Muscle of arm (tissue), 14 donors: ENCODE measurements at places on chromosomes 7 and 10.

GRCh38 chr10:93415693-93416092 lies 66.4 kb downstream of the MYOF start:
- no peak for DNase-seq

DNA sequence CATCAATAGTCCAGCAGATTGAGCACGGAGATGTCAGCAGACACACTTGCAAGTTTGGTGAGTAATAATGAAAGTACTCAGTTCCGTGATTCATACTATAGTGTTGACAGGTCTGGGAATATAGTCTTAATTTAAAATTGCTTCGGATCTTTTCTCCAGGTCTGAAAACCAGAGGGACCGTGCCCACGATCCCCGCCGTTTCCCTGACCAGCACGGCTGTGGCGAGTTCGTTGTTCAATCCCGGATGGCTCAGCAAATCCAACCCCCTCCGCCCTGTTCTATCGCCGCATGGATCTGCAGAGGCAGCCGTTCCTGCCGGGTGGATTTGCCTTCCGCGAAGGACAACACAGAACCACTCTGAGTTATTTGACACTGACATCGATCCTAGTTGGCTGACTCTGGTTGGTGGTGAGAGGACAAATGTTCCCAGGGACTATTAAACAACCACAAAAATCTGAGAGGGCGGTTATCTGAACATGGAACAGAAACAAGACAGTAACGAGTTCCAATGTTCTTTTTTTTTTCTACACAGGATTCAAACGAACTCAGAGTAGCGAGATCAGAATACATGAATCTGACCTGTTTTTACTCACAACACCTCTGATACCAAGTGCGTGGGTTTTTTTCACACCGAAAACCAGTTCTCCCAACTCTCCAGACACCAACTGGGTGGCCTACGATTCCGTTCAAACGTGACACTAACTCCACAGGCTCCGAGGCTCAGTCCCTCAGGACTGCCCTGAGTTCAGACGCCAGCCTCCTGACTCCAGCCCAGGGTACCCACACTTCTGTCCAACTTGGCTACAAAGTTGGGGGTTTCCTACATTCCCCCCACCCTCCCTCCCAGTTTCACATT lies 52.7 kb downstream of the RBM17 start:
- no peak for DNase-seq

DNA sequence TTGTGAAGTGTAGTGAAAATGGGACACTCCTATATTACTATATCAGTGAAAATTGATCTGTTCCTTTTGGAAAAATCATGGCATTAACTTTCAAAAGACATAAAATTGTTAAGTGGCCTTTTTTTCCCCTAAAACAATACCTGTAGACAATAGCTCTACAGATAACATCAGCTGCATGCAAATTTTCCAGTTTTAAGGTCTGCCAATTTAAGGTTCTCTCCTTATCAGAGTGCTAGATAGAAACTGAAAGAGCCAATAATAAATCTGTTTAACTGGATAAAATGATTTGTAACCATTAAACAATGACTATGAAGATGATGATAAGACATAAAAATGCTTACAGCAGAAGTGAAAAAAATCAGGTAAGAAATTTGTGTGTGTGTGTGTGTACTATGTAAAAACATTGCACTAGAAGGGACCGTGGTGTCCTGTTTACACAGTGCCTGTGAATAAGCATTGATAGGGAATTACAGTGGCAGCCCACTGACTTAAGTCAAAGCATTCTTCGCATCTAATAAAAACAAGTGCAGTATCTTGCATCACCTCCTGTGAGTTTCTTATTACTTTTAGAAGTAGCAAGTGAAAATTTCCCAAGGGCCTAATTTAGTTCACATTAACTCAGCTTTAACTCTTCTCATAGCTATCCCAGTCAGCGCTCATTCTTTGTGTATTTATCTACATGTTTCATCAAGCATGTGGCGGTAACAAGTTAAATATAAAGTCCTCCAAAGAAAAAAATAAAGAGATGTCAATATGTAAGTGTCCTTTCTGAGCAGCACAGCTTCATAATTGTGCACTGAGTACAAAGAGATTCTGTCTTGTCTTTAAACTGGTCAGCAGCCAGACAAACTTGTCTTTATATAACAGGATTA lies 261.9 kb downstream of the ARL4A start:
- DNase-seq, result no peak

DNA sequence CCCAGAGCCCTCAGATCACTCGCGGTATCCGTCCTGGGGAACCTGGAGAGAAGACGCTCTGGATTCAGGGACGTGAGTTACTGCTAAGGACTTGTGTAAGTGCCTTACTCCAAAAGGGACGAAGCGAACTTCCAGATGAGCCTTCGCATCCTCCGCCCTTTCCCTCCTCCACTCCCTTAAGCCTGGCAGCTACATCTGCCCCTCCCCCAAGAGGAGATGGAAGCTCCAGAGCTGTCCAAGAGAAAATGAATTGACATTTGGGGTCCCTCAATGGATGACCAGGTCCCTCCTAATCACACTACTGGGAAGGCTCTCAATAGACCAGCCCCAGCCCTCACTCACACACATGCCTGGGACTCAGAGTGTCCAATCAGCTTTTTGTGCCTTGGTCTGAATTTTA lies 31.3 kb upstream of the GDF10 start:
- DNase-seq, result no peak

- no peak for DNase-seq
Observed at GRCh38 chr10:59387951-59388670, 25.8 kb upstream of the FAM13C start.

DNA sequence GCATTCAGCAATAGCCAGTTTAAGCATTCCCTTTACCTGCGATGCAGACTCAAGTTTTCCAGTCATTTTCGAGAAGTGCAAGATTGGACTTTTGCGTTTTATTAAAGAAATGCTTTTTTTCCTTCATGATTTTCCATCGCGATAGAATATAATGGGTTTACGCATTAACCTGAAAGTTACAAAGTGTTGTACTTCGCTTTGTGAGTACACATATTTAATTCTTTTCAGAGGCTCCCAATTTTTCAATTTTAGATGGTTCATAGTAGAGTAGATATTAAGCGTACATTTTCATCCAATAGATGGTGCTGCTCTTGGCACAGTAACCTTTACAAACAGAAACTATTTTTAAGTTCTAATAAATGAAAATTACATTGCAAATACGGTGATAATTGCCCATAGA lies 1.3 kb downstream of the PTPRZ1 start:
- peak; percentile 5 for DNase-seq

- no peak for DNase-seq
Observed at GRCh38 chr7:158274996-158275395, 312.6 kb downstream of the PTPRN2 start.

GRCh38 chr10:110163192-110163773 lies 44.1 kb upstream of the MXI1 start:
- no peak for DNase-seq

DNA sequence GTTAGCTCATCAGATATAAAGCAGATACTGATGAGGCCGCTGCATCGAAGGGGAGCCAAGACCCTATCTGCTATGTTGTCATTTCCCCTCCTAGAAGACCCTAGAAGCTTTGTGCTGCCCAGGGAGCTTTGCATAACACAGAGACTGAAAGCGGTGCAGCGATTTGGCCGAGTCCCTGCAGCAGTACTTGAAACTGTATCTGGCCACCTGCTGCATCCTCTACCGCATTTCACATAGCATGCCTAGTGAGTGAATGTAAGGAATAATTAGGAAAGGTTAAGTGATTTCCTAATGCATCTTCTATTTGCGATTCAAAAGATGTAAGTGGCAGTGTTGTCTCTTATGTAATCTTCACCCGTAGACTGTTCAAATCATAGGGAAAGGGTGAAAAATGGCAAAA lies 106.7 kb downstream of the LRMDA start:
- DNase-seq, result no peak

- no peak for DNase-seq
Observed at GRCh38 chr10:84008878-84009277, 130.4 kb upstream of the GHITM start.

DNA sequence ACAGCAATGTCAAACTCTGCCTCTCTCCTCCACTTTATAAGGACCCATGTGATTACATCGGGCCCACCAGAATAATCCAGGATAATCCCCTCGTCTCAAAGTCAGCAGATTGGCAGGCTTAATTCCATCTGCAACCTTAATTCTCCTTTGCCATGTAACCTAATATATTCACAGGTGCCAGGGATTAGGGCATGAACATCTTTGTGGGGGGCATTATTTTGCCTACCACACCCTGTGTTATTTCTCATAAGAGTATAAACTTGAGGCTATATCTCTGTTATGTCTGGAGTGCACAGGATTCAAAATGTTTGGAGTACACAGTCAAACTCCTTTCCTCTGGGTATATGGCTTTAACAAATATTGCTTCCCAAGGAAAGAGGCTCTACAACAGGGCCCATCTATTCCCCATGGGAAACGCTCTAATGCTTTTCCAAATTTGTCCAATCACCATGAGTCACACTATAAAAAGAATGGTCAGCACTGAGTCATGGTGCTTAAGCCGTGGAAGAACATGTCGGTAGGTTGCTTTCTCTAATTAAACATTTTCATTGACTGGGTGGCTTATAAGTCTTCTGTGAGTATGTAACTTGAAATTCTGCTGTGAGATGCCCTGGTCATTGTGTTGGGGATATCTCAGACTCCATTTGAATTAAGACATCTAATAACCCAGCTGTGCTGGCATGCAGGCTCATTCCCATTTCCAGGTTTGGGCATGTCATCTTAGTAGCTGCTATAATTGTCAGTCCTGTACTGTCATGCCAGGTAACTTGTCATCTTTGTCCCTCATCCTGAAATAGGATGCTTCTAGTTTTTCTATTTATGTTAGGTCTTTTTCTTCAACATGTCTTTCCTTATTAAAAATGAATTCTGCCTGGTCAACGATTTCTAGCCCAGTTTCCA lies 11.5 kb upstream of the AKR1B10 start:
- no peak for DNase-seq

GRCh38 chr10:32446536-32447406 lies 831 bp downstream of the CCDC7 start:
- DNase-seq, result peak; percentile 70

- DNase-seq, result no peak
Observed at GRCh38 chr7:91826377-91826776, 54.1 kb downstream of the MTERF1 start.

DNA sequence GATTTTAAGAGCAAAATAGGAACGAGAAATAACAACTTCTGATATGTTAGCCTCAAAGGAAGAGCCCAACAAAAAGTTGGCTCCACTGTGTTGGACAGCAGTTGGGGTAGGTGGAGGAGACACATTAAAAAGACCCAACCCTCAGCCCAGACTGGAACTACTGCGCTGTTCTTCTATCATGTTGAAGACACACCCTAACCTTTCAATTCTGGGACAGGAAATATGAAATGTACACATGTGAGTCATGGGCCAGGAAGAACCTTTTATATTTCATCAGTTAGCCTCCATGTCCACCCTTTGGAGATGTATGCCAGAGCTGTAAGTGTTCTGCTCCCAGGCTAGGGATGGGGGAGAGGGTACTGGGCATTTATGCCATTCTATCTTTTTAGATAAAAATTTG lies 22.1 kb downstream of the CLDN12 start:
- no peak for DNase-seq

- DNase-seq, result no peak
Observed at GRCh38 chr7:142482891-142483658, 225.2 kb upstream of the PRSS58 start.

- no peak for DNase-seq
Observed at GRCh38 chr7:128841171-128841690, 11.0 kb downstream of the FLNC start.

- peak; percentile 80 for DNase-seq
Observed at GRCh38 chr7:20329389-20330238, 1.1 kb upstream of the ITGB8 start.

GRCh38 chr7:103093429-103093828 lies 18.5 kb downstream of the ARMC10 start:
- no peak for DNase-seq

- no peak for DNase-seq
Observed at GRCh38 chr10:1686491-1686749, 50.9 kb downstream of the ADARB2 start.

DNA sequence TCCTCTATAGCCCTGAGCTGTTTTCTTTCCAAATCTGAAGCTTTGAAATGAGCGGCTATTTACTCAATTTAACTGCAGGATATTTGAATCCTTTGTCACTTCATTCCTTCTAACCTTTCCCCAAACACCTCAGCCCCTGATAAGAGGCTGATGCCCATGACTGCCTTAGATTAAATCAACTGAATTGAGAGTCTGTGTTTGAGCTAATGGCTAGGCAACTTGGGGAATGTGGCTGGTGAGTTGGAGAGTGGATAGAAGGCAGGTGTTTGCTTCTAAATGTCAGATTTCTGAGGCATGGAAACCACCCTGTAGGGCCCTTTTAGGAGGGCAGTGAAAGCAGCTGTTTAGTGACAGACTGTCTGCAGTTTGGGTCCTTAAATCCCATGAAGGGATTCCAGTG lies 759.9 kb downstream of the LRMDA start:
- no peak for DNase-seq

DNA sequence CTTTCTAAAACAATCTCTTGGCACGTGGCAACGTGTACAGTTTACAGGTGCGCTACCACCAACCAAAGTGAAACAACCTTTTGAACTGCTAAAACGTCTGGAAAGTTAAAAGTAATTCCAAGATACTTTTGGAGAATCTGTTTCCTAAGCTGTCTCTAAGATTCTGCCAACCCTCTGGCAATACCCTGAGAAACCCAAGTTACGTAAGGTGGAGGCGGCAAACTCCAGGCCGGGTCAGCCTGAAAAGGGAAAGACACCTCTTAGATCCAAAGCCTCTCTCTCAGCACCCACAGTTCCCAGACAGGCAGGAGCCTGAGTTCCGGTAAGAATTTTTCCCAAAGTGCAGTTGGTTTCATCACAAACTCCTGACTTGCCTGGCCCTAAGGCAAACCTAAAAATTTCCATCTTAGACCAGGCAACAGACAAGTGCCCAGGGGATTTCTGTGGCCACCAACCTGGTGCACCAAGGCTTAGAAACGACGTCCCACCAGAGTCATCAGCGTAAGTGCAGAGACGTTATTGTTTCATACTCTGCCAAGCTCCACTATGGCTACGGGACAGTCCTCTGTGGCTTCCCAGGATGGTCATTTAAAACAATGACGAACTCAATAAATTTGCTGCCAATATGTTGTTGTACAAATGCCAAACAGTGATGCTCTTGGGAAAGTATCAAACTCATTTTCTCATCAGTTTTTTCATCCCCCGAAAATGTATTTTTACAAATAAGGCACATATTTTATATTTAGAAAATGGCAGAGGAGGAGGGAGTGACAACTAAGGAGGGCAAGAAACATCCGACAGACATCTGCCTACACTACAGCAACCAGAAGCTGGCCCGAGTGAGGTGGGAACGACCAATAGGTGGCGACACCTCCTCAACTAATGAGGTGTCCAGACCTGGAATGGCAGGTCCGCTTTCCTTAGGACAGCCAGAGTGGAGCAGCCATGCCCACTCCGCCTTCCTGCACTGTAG lies 205.8 kb upstream of the FRMD4A start:
- peak; percentile 60 for DNase-seq

GRCh38 chr7:127107601-127108007 lies 145.1 kb downstream of the GRM8 start:
- peak; percentile 59 for DNase-seq
